ENCODE measurements at places on chromosomes 1 and 21.

DNA sequence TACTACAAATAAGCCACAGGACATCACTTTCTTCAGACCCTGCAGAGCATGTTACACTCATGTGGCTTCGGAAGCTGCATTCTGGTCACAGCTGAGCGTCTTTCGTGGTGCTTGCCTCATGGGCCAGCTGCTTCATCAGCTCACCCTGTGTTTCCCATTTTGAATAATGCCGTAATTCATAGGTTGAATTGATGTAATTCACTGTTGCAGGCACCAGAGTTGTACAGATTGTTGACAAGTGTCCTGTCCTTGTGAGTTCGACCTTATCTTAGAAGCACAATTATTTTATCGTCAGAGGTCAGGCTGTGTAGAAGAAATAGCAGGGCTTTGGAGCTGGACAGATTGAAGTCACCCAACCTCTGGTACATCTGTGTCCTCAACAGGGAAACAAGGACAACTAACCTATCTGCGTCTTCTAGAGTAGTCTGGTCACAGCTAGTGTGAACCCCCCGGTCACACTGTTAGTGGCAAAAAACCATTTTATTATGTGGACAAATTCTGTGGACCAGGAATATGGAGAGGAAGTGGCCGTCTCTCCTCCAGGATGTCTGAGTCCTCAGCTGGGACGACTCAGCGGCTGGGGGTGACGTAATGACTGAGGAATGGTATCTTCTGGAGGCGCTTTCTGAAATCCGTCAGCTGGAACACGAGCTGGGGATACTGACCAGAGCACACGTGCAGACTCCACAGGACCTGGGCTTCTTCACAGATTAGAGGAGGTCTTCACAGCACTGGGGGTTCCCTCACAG lies 17.8 kb downstream of the PKNOX1 start:
- H3K27me3 ChIP-seq = no peaks in the 10 kb centered on the region
- H3K4me1 ChIP-seq = peaks cover 5% of the 10 kb centered on the region
- peaks cover 3% of the 10 kb centered on the region for H3K36me3 ChIP-seq
- no peak overlapping the region for H3K4me3 ChIP-seq
- no peak for DNase-seq

- H3K27ac ChIP-seq = no peak overlapping the region
- H3K4me1 ChIP-seq = no peaks in the 10 kb centered on the region
- H3K36me3 ChIP-seq = no peaks in the 10 kb centered on the region
- no peak overlapping the region for H3K4me3 ChIP-seq
These were observed 639.7 kb upstream of the CXADR start for GRCh38 chr21:16873176-16873575.

GRCh38 chr1:160427625-160428024 lies 27.3 kb downstream of the VANGL2 start:
- H3K27me3 ChIP-seq = no peaks in the 10 kb centered on the region
- H3K4me3 ChIP-seq = no peak overlapping the region
- peaks cover 10% of the 10 kb centered on the region for H3K36me3 ChIP-seq
- DNase-seq = no peak
- peaks cover 4% of the 10 kb centered on the region for H3K4me1 ChIP-seq
- H3K27ac ChIP-seq = no peak overlapping the region

- peaks cover 15% of the 10 kb centered on the region for H3K36me3 ChIP-seq
- no peak for DNase-seq
These were observed 2.4 kb downstream of the NTPCR start for GRCh38 chr1:232952514-232953499.

- peak overlapping the region; percentile 93 for H3K27ac ChIP-seq
- H3K36me3 ChIP-seq = no peaks in the 10 kb centered on the region
- H3K4me1 ChIP-seq = peaks cover 51% of the 10 kb centered on the region
- H3K27me3 ChIP-seq = no peaks in the 10 kb centered on the region
These were observed 58.3 kb downstream of the UBE2T start for GRCh38 chr1:202283379-202283844.

- H3K27ac ChIP-seq = peak overlapping the region; percentile 71
- no peak for DNase-seq
- H3K4me1 ChIP-seq = peaks cover 18% of the 10 kb centered on the region
- H3K36me3 ChIP-seq = peaks cover 65% of the 10 kb centered on the region
These were observed 594 bp downstream of the GLMN start for GRCh38 chr1:92298213-92298572.

- no peak overlapping the region for H3K4me3 ChIP-seq
- H3K4me1 ChIP-seq = no peaks in the 10 kb centered on the region
- no peak overlapping the region for H3K27ac ChIP-seq
- H3K36me3 ChIP-seq = no peaks in the 10 kb centered on the region
These were observed 70.5 kb upstream of the CTTNBP2NL start for GRCh38 chr1:112325504-112325903.

DNA sequence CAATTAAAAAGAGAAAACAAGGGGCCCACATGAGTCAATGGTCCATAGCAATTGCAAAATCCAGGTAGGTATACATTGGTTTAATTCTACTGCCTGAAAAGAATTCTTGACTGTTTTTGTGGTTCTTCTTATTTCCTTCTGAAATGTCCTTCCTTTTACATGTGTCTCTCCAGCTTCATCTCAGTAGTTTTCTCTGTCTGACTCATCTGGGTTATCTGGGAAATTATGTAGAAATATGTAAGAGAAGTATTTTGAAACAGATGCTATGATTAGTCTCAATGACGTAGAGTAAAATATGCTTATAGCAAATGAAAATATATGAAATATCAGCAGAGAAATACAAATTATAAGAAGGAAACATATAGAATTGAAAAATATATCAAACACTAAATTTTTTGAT lies 953.2 kb downstream of the BRINP3 start:
- no peak for DNase-seq
- H3K27me3 ChIP-seq = no peaks in the 10 kb centered on the region
- no peaks in the 10 kb centered on the region for H3K36me3 ChIP-seq
- no peak overlapping the region for H3K27ac ChIP-seq
- no peak overlapping the region for H3K4me3 ChIP-seq
- no peaks in the 10 kb centered on the region for H3K4me1 ChIP-seq

GRCh38 chr1:60963167-60963940 lies 119.0 kb upstream of the NFIA start:
- peaks cover 5% of the 10 kb centered on the region for H3K4me1 ChIP-seq
- H3K36me3 ChIP-seq = no peaks in the 10 kb centered on the region
- no peak for DNase-seq
- no peak overlapping the region for H3K4me3 ChIP-seq
- H3K27ac ChIP-seq = no peak overlapping the region

DNA sequence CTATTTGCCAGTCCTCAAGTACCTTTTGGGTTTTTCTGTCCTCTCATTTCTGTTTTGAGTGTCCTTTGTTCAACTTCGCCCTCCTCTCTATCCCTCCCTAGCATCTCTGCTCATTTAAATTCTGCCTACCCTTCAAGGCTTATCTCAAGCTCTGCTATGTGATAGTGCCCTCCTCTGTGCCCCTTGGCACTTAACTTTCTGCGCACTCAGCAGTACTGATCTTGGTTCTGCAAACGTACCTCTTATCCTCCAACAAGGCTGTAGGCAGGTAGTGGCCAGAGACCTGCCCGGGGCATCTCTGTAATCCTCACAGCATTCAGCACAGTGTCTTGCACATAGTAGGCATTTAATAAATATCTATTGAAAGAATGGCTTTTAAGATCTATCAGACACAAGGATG lies 5.3 kb upstream of the IL20 start:
- no peaks in the 10 kb centered on the region for H3K36me3 ChIP-seq
- no peak overlapping the region for H3K4me3 ChIP-seq
- no peak for DNase-seq
- no peaks in the 10 kb centered on the region for H3K4me1 ChIP-seq
- H3K27ac ChIP-seq = no peak overlapping the region

- DNase-seq = no peak
- no peaks in the 10 kb centered on the region for H3K27me3 ChIP-seq
- H3K27ac ChIP-seq = no peak overlapping the region
- H3K4me3 ChIP-seq = no peak overlapping the region
- no peaks in the 10 kb centered on the region for H3K36me3 ChIP-seq
These were observed 81.3 kb upstream of the ARHGEF16 start for GRCh38 chr1:3373175-3373574.

- H3K4me1 ChIP-seq = no peaks in the 10 kb centered on the region
- no peak for DNase-seq
- H3K27ac ChIP-seq = no peak overlapping the region
- H3K36me3 ChIP-seq = no peaks in the 10 kb centered on the region
These were observed 534.6 kb upstream of the PTBP2 start for GRCh38 chr1:96187020-96187419.

DNA sequence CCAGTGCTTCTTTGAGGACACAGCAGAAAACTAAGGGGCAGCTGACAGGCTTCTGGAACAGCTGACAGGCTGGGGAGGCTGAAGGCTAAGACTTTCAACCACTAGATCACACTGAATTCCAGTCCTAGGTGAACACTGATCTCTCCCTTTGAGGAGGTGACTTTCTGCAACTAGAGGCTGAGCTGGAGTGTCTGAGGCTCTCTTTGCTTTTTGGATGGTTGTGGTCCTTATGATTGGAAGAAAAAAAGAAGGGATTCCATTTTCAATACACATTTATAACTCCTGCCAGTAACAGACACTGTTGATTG lies 1.4 kb downstream of the IL6R start:
- no peaks in the 10 kb centered on the region for H3K27me3 ChIP-seq
- DNase-seq = no peak
- H3K4me1 ChIP-seq = peaks cover 28% of the 10 kb centered on the region
- H3K4me3 ChIP-seq = peak overlapping the region; percentile 69

- no peak overlapping the region for H3K4me3 ChIP-seq
- no peaks in the 10 kb centered on the region for H3K4me1 ChIP-seq
- DNase-seq = no peak
- no peak overlapping the region for H3K27ac ChIP-seq
- no peaks in the 10 kb centered on the region for H3K27me3 ChIP-seq
These were observed 51.2 kb downstream of the EXO1 start for GRCh38 chr1:241899210-241899609.

- no peak overlapping the region for H3K27ac ChIP-seq
- no peaks in the 10 kb centered on the region for H3K4me1 ChIP-seq
- H3K27me3 ChIP-seq = no peaks in the 10 kb centered on the region
These were observed 9.9 kb downstream of the CCDC18 start for GRCh38 chr1:93190432-93190831.

GRCh38 chr1:206551986-206552326 lies 44.6 kb downstream of the RASSF5 start:
- H3K27me3 ChIP-seq = no peaks in the 10 kb centered on the region
- no peak overlapping the region for H3K4me3 ChIP-seq
- no peak overlapping the region for H3K27ac ChIP-seq
- H3K36me3 ChIP-seq = no peaks in the 10 kb centered on the region

DNA sequence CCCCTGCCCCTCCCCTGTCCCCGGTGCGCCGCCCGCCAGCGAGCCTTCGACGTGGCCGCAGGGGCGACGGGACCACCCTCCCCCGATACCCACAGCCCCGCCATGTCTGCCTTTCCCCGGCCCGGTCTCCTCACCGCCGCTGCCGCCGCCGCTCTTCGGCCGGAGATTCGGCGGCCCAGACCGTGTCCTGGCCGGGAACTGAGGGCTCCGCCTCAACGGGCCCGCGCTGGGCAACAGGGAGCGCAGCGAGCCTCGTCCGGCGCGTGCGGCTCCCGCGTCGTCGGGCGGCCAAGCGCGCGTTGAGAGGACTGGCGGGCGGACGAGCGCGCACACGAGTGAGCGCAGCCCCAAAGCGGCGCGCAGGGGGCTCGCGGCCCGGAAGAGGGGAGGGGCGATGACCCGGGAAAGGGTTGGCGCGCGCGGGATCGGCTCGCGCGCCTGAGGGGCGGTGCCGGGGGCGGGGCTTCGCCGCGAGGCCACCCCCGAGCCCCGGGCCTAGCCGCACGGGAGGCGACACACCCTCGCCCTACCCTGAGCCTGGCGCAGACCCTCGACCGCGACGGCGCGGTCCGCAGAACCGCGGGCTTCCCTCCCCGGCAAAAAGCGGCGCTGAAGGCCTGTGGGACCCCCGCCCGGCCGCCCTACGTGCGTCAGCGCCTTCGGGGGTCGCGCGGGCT lies at the start of gene BTG3:
TSS of gene BTG3 (minus strand) at position 337 of the 677 bp plus-strand sequence. CDS start 3,757 bp downstream, outside the sequence.
- peaks cover 21% of the 10 kb centered on the region for H3K36me3 ChIP-seq
- peak within 1 kb of the TSS; percentile 40 for H3K27ac ChIP-seq
- H3K4me3 ChIP-seq = peak within 1 kb of the TSS; percentile 62
- no peaks in the 10 kb centered on the region for H3K27me3 ChIP-seq
- DNase-seq = peak; percentile 62

DNA sequence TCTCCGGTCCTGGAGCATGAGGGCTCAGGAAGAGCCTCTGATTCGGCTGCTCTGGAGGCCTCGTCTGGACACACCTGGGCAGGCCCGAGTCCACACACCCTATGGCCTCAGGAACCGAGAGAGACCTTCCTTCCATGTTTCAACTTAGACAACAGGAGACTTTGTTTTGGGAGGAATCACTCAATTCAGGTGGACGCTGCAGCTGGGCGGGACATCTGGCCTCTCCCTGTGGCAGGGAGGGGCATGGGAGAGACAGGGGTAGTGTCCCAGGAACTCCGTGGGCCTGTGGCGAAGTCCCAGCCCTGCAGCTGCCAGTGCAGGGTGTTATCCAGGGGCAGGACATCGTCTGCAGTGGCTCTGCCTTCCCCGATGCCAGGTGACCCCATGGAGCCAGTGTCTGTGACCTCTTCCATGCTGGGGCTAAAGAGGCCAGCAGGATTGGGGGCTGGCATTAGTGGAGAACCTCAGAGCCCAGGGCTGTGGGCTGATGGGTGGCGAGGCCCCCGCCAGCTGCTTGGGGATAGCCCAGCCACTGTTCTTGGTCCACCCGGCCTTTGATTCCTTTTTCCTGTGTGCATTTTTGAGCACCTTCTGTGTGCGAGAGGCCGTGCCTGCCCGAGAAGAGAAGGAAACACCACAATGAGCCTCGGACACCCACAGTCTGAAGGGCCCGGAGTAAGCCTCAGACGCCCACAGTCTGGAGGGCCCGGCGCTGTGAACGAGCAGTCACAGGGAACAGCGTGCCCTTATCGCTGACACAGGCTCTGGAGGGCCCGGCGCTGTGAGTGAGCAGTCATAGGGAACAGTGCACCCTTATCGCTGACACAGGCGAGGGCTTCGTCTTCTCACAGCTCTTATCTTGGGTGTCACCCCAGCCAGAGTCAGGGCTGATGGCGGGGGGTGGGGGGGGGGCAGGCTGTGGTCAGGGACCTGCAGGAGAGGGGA lies 6.2 kb downstream of the COL18A1 start:
- H3K36me3 ChIP-seq = no peaks in the 10 kb centered on the region
- no peak overlapping the region for H3K4me3 ChIP-seq
- no peaks in the 10 kb centered on the region for H3K27me3 ChIP-seq
- peak; percentile 34 for DNase-seq
- peaks cover 21% of the 10 kb centered on the region for H3K4me1 ChIP-seq

DNA sequence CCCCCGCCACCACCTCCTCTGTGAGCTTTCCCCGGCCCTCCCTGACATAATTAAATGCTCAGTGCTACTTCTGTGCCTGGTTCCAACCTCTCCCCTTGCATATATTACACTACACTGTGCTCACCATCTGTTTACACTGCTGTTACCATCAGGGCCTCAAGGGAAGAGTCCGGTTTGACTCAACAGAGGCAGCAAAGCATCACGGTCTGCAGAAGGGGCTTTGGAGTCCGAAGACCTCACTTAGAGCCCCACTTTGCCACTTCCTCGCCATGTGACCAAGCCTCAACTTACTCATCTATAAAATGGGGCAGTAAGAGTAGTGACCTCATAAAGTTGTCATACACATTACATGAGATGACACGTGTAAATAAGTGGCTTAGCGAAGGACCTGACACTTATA lies 27.4 kb downstream of the KCNN3 start:
- no peaks in the 10 kb centered on the region for H3K27me3 ChIP-seq
- no peak overlapping the region for H3K4me3 ChIP-seq
- H3K4me1 ChIP-seq = peaks cover 4% of the 10 kb centered on the region
- no peak overlapping the region for H3K27ac ChIP-seq
